Ecto neural progenitor cell (in vitro differentiated cells): ENCODE measurements at places on chromosomes 11 and 22.

DNA sequence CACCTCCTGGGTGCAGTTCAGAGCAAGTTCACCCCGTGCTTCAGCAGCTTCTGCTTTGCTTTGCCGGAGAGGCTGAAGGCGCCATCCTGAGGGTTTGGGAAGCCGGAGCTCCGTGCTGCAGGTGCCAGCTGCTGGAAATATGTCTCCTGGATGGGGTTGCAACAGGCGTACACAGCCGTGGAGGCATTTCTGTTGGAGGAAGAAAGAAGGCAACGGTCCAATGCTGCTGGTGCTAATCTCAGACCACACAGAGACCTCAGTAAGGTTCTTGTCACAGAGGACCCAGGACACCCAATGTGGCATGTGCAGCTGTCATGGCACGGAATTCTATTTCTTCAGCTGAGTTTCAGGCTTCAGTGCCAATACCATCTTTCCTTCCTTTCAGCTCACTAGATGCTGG lies 24.2 kb downstream of the ASPHD2 start:
- no peak for DNase-seq

GRCh38 chr11:47979378-47980087 lies 826 bp upstream of the PTPRJ start:
- no peak for DNase-seq

GRCh38 chr11:74751303-74751702 lies 2.7 kb downstream of the RNF169 start:
- no peak for DNase-seq

DNA sequence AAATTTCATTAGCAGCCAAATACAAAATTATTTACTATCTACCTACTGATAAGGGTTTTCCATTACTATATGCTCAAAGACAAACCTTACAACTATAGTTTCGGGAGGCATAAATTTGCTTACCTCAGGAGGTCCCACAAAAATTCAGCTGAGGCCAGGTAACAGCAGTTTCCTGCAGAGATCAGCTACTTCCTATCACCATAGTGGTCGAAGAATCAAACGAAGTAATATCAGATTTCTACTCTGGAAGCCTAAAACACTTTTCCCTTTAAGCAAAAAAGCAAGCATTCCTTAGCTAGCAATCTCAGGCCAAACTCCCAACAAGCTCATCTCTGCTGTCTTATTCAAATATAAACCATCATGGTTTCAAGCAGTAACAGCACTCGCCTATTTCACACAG lies 3.1 kb downstream of the NAP1L4 start:
- DNase-seq: no peak

- DNase-seq: no peak
Observed at GRCh38 chr22:49838771-49839717, 11.4 kb upstream of the BRD1 start.
